Naive thymus-derived CD8-positive, alpha-beta T cell (primary cell): ENCODE measurements at places on chromosomes 4 and X.

DNA sequence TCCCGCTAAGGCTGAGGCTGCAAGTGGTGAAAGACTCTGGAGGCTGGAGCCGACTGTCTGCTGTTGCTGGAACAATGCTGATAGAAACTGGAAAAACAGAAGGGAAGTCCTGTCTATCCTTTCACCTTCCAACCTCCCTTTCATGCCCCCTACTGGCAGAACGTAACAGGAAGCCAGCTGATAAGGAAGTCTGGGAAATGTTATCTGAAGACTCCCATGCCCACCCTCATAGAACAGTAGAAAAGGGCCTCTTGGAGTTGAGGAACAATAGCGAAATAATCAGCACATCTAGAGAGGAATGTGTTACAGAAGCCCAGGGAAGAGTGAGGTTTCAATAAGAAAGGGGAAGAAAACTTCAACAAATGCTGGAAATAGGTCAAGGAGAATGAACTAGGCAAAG, 117.1 kb upstream of the DKK2 start:
- no peak for DNase-seq

GRCh38 chrX:828411-828959, 197.9 kb downstream of the SHOX start:
- DNase-seq = no peak

- no peak for DNase-seq
Measured at GRCh38 chr4:40550948-40551462, 78.7 kb downstream of the RBM47 start.

DNA sequence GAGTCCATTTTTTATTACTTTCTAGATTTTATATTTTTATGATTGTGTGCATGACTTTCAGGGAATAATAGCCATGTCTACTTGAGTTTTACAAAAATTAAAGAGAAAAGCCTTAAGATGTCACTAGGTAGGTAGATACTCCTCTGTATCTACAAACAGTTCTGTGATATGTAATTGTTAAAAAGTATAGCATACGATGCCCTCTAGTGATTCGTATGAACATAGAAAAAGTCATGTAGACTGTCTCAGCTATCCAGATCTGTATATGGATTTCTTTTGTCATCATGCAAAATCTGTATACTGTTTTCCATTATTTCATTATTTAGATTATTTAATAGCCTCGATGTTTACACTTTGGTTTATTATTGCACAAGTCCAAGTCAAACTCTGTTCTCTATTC, 856.6 kb downstream of the CENPC start:
- no peak for DNase-seq

GRCh38 chr4:39044956-39045826, 13.0 kb upstream of the TMEM156 start:
- DNase-seq = no peak

GRCh38 chr4:18067031-18067430, 45.5 kb upstream of the LCORL start:
- no peak for DNase-seq

DNA sequence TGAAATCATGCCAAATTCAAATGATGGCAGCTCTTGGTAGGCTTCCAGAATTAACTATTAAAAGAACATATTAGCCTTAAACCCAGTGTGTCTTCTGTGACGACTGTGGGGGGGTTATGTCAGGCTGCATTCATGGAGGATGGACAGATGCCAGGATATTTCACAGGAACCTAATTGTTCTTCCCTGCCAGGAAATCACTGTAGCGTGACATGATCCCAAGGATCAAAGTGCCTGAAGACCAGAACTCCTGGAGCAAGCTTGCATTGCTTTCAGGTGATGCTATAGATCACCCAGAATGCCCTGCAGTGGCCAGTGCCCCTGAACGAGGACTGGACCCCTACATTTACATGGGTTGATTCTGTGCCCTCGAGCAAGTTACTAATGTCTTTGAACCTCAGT, 1093.0 kb upstream of the TENM3 start:
- DNase-seq = no peak
